ENCODE measurements at places on chromosomes 1 and 21.

GRCh38 chr1:64042331-64043100, 160.9 kb upstream of the UBE2U start:
- DNase-seq: no peak

DNA sequence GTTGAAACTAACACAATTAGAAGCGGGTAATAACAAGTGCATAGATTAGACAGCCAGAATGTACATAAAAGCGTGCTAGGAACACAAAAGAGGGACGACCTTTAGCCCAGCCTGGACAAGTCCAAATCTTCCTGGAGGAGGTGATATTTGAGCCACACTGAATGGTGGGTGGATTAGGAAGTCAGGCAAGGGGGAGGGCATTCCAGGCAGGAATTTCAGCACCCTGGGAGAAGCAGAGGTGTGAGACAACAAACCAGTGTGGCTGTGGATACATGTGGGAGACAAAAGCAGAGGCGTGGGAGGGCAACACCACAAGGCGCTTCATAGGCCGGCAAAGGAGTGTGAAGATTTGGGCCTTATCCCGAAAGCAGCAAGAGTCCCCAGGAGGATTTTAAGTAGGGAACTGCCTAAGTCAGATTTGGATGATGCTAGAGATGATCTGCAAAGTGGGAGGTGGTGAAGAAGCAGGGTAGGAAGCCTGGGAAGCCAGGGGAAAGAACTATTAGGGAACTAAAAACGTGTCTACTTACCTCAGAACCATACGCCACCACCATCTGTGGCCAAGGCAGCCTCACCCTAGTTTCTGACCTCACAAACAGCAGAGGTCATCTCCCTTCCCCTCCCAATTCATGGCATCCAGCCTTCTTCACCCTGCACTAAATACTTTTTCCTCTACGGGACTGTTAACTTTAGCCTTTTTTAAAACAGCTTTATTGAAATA, 81.8 kb downstream of the GLUL start:
- no peak for DNase-seq

DNA sequence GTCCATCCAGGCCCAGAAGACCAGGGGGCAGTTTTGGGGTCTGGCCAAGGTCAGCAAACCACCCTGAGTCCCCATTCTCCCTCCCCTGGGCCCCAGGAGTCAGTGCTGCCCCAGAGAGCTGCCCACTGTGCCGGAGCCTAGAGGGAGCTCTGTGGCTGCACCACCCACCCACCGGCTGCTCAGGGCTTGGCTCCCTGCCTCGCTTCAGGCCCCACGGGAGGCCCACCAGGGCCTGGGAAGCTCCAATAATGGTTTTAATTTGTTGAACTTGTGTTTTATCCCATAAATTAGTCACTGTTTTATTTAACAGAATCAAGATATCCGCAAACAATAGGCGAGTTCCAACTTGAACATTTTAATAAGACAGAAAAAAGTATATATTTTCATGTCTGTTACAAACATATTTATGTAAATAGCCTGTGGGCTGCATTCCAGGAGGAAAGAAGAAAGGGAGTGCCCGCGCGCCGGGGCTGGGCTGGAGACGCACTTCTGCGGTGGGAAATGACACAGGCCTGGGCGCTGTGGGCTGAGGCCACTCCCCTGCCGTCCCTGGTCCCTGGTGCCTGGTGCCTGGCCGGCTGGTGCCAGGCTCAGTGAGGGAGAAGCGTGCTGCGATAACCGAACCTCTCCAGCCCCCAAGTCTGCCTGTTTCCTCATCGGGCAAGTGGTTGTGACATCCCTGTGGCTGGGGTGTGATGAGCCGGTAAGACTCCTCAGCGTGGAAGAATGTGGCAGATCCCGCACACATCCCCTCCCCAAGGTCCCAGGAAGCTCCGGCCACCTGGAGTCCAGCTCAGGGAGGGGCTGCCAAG, 160.5 kb downstream of the PEX14 start:
- DNase-seq: no peak

DNA sequence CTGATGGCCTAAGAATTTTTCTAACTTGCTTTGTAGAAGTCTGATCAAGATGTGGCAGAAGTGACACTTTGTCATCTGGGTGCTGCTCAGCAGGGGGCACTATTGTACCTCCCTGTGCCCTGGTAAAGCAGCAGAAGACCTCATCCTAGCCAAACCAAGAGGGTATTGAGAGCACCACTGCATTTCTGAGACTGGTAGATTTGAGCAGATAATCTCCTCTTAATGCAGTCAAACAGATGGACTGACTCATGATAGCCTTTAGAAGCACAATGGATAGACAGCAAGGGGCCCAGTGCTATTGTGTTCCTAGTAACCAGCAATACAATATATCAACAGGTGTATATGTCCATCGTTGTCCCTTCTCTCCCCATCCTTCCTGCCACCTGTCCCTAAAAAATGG, 5.7 kb downstream of the TPM3 start:
- DNase-seq: peak; percentile 55

DNA sequence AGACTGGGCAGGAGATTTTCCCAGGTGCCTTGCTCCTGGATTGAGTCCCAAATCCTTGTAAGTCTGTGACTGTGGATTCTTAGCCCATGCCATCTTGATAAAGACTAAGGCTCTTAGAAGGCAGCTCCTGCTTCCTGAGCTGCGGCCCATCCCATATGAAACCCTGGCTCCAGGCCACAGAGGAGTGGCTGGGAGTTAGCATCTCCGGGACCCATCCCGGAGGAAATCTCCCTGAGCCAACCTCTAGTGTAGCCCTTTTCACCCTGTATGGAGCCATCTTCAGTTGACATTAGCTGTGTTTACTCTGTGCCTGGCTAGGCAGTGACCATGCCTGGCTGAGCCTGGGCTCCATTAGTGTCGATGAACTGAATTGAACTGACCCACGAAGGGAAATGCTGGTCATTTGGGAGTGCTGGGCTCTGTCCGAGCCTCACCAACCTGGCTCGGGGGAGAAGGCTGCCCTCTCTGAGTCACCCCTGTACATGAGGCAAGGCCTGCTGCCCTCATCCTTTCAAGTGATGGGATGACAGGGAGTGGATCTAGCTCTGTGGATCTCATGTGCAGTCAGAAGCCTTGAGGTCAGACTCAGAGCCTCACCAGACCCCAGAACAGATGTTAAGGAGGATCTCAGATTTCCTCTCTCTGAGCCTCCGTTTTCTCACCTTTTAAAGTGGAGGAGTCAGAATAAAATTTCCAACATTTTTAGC, 37.5 kb downstream of the LGR6 start:
- DNase-seq: no peak

- DNase-seq: peak; percentile 84
Observed at GRCh38 chr1:26363549-26364448, 8.8 kb downstream of the ZNF683 start.

DNA sequence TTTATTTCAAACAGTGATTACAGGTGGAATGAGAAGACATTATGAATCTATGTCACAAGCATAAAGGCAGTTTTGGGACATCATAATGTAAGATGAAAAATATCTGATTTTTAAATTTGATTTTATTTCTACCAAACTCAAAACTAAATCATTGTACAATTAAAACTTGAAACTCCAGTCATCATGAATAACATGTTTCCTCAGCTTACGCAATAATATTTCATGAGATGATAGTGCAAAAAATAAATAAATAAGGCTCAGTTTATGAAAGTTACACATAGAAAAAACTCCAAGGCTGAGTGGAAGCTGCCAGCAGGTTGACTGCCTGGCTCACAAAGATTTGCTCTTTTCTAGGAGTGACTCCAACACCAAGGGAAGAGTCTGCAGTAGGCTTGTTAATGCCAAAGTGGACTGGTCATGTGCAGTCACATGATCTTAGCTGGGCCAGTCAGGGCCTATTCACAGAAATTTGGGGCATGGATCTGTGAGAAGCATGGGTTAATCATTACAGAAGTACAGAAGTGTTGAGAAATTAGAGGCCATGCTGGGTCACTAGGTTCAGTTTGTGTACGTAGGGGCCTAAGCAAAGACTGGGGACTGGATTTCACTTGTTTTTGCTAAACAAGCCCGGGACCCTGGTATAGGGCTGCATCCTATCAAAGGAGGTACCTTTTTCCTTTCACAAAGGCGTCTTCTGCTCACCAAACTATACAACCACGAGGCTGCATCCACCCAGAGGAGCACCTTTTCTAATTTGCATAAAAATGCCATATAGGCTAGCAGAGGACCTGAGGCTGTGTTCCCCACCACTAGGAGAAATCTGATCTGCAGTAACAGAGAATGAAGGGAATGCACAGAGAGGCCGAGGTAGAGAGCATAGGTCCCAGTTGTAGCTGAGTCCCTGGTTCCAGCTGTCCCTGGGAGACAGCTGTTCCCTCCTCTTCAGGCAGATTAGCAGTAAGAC, 4.9 kb upstream of the ABCA4 start:
- DNase-seq: no peak

- no peak for DNase-seq
Observed at GRCh38 chr1:237591353-237591752, 299.4 kb downstream of the ZP4 start.

DNA sequence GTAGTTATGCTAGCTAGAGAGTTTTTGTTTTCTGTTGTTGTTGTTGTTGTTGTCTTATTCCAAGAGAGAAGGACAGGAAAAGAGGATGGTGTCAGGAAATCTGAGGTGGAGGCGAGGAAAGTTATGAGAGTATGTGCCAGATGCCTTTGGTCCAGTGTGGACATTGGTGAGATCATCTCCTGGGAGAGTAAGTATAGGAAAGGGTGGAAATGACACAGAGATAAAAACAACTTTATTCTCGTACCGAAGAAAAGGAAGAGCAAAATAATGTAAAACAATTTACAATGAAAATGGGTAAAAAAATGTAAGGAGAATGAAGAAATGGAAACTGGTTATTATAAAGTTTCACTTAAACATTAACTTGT, 97.4 kb upstream of the ADGRL2 start:
- no peak for DNase-seq

DNA sequence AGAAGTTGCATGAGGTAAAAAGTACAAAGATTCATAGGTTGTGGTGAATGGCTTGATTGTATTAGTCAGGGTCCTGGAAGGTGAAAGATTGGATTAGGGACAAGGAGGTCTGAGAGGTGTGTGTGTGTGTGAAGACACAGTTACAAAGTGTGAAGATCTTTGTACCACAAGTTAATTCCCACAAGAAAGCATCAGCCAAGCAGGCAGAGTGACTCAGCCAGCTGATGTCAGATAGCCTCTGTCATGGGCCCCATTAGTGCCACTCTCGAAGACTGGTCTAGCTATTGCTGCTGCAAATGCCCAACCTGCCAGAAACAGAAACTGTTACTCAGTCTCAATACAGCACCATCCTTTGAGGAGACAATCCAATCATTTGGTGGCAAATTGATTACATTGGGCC, 96.5 kb downstream of the DTL start:
- no peak for DNase-seq

DNA sequence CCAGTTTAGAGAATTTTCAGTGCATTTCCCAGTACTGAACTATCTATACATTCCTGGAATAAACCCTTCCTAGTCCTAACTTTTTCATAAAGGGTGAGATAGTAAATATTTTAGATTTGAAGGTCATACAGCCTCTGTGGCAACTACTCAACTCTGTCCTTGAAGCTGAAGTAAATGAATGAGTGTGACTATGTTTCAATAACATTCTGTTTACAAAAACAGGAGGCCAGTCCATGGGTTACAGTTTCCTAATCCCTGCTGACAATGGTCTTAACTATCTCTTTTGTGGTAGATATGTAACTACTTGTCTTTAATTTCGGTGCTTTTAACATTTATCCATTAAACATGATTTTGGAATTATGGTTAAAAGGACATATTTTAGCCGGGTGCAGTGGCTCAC, 4.3 kb downstream of the ZNF684 start:
- no peak for DNase-seq

GRCh38 chr1:6438047-6438525, 13.5 kb downstream of the ESPN start:
- peak; percentile 87 for DNase-seq

DNA sequence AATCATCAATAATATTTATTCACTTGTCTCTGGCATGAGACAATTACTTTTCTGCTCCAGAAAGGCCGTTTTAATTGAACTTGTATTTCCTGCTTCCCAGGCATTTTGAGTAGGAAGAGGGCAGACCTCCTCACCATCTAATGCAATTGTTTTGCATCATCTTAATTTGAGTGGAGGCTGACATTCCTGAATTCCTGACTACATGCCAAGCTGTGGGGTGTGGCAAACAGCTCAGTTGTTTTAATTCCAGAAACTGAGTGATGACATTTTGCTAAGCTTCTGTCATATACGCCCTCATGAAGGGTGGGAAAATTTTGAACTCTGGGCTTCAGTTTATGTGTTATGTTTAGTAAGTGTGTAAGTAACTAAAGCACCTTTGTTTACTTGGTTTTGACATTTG, 125.4 kb upstream of the USP25 start:
- DNase-seq: no peak

DNA sequence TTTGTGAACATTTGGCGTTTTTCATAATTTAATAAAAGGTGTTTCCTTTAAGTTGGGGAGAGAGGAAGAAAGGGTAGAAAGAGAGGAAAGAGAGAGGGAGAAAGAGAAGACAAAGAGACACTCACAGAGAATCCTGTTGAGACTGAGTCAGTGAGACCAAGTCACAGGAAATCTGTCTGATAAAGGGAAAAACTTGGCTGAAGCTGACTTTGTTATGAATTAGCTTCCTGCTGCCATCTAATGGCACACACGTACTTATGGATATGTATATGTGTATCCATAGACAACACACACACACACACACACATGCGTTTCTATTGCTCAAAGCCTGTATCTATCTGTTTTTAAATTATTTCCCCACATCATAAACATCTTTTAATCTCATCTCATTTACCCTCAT, 42.5 kb upstream of the DISC1 start:
- no peak for DNase-seq

- DNase-seq: no peak
Observed at GRCh38 chr1:6001992-6002576, 9.9 kb upstream of the NPHP4 start.

DNA sequence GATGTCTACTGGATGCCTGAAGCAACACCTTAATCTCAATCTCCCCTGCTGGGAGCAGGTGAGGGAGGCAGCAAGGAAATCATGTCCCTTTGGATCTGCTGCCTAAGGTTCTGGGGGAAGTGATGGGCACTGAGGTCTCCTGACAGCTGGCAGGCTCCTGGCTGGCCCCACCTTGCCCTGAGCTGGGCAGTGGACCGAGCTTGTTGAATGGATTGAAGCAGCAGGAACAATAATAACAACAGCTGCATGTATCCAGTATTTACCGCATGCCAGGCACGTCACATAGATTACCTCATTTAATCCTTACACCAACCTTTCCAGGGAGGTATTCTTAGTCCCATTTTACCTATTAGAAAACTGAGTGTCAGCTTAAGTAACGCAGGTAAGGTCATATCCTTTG, 133.9 kb downstream of the PLXNA2 start:
- DNase-seq: no peak

- DNase-seq: no peak
Observed at GRCh38 chr1:81205956-81206355, 594.8 kb upstream of the ADGRL2 start.

Data from germinal center (tissue), 1 donor.